IMR-90 (cell line): ENCODE measurements at places on chromosomes 12 and 14. TPM values are rescaled to one million over a fixed set of nuclear protein-coding genes. Genes with fewer than 3 reads are reported as not detected.

GPR132 gene
- total RNA-seq, result under 0.01 TPM in 2 replicates

CMA1 gene
- not detected in 2 replicates for total RNA-seq

ANKRD33 gene
- total RNA-seq, result under 0.01 TPM in 1 of 2 replicates, not detected in the other

DNA sequence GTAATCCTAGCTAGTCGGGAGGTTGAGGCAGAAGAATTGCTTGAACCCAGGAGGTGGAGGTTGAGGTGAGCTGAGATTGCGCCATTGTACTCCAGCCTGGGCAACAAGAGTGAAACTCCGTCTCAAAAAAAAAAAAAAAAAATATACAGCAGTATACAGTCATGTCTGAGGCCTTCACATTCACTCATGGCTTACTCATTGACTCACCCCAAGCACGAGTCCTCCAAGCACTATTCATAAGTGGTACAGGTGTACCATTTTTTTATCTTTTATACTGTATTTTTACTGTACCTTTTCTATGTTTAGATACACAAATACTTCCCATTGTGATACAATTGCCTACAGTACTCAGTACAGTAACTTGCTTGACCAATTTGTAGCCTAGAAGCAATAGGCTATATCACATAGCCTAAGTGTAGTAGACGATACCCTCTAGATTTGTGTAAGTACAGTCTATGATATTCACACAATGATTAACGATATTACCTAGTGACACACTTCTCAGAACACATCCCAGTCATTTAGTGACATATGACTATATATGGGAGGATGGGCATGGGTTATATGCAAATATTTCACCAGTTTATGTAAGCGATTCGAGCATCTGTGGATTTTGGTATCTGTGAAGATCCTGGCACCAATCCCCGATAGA is 12.2 kb downstream of the LLPH start:
- H3K36me3 ChIP-seq, result peaks cover 8% of the 10 kb centered on the region
- H3K4me3 ChIP-seq, result no peak overlapping the region
- no peaks in the 10 kb centered on the region for H3K27me3 ChIP-seq

GRCh38 chr14:100592461-100592891 is 5.3 kb upstream of the BEGAIN start:
- no peaks in the 10 kb centered on the region for H3K4me1 ChIP-seq
- no peak overlapping the region for H3K27ac ChIP-seq
- peaks cover 76% of the 10 kb centered on the region for H3K27me3 ChIP-seq

- no peaks in the 10 kb centered on the region for H3K27me3 ChIP-seq
- no peaks in the 10 kb centered on the region for H3K36me3 ChIP-seq
- DNase-seq, result no peak
- no peak overlapping the region for H3K4me3 ChIP-seq
- H3K27ac ChIP-seq, result no peak overlapping the region
These were observed 329.3 kb upstream of the OR4E1 start for GRCh38 chr14:22002860-22003284.
